ENCODE measurements at places on chromosomes 4 and X.

DNA sequence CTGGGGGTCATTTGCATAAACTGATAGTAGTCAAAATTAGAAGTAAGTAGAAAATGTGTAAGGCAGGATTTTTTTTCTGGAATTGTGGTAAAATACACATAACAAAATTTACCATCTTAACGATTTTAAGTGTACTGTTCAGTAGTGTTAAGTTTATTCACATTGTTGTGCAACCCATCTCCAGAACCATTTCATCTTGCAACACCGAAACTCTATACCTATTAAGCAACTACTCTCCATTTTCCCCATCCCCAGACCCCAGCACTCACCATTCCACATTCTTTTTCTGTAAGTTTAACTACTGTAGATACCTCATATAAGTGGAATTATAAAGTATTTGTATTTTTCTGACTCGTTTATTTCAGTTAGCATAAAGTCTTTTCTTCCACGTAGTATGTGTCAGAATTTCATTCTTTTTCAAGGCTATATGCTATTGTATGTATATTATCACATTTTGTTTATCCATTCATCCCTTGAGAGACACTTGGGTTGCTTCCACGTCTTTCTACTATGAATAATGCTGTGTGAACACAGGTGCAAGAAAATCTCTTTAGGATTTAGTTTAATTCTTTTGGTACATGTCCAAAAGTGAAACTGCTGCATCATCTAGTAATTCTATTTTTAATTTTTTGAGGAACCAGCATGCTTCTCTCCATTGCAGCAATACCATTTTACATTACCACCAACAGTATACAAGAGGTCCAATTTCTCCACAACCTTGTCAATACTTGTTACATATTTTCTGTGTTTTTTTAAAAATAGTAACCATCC, 39.1 kb upstream of the NSUN7 start:
- no peaks in the 10 kb centered on the region for H3K27me3 ChIP-seq
- no peak overlapping the region for H3K27ac ChIP-seq
- H3K4me3 ChIP-seq = no peak overlapping the region
- H3K4me1 ChIP-seq = no peaks in the 10 kb centered on the region

DNA sequence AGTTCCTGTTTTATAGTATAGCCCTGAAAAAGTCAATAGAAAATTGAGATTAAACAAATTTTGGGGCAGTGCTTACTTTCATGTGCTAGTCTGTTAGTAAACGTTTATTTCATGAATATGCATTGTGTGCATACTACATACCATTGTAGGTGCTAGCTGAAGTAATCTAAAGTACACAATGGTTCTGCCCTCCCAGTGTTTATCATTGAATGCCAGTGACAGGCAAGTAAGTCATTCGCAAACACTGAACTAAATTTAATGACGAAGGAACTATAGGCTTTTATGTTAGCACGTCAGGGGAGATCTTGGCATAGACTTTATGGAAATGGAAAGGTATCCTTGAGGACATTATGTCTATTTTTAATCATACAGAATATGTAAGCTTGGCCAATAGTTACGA, 426.9 kb upstream of the EPHA5 start:
- H3K36me3 ChIP-seq = no peaks in the 10 kb centered on the region
- H3K27ac ChIP-seq = no peak overlapping the region
- peaks cover 6% of the 10 kb centered on the region for H3K4me1 ChIP-seq
- peak overlapping the region; percentile 51 for H3K4me3 ChIP-seq
- no peak for DNase-seq

GRCh38 chrX:71510161-71510560, 22.7 kb upstream of the OGT start:
- H3K36me3 ChIP-seq = no peaks in the 10 kb centered on the region
- no peaks in the 10 kb centered on the region for H3K27me3 ChIP-seq
- no peak overlapping the region for H3K4me3 ChIP-seq
- DNase-seq = no peak
- H3K27ac ChIP-seq = no peak overlapping the region

DNA sequence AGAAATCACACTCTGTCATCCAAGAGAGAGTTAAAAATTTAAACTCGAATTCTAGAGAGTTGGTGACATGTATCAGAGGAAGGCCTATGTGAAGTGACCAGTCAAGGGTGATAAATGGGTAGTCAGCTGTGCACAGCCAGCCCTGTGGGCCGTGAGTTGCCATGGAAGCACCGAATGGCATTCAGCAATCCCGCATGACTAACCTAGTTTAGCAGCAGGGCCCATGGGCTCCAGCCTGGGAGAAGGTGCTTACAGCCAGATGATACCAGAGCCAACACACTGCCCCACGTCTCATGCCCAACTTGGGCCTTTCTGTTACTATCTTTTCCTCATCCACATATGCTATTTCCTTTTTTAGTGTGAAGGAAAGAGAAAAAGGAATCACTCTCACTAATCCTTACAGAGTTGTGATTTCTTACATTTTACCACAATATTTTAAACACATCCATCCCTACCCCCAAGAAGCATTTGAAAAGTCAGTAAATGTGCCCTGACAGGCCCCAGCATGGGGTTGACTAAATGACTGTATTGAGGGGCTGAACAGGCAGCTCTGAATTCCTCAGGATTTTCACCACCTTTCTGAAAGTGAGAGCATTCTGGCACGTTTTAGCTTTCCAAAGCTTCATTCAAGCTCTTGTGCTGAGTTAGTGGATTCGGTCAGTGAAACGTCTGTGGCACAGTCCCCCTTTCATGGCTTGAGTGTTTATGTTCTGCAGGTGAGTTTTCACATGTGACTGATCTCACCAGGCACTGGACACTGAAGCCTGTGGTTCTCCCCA, 104.2 kb downstream of the AFF1 start:
- H3K27ac ChIP-seq = peak overlapping the region; percentile 98
- H3K4me1 ChIP-seq = peaks cover 39% of the 10 kb centered on the region
- H3K4me3 ChIP-seq = peak overlapping the region; percentile 32
- DNase-seq = peak; percentile 86
- H3K36me3 ChIP-seq = no peaks in the 10 kb centered on the region

DNA sequence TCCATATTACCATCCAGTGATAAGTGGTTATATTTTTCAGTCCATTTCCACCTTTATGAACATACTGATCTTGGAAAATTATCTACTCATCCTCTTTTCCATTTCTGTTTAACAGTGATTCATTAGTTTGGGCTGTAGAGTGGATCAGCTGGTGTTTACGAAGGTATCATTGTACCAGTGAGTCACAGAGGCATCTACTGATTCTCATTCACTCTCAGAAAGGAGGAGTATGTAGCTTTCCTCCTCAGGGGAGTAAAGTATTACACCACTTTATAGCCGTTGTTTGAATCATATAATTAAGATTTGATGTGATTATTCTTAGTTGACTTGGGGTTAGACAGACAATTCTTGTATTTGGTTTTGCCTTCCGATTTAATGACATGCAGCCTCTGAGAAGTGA, 74.7 kb downstream of the GALNT7 start:
- no peaks in the 10 kb centered on the region for H3K36me3 ChIP-seq
- H3K27me3 ChIP-seq = no peaks in the 10 kb centered on the region
- H3K4me1 ChIP-seq = peaks cover 11% of the 10 kb centered on the region
- no peak overlapping the region for H3K4me3 ChIP-seq
- H3K27ac ChIP-seq = no peak overlapping the region

GRCh38 chr4:55103224-55103623, 22.2 kb downstream of the KDR start:
- H3K4me3 ChIP-seq = no peak overlapping the region
- DNase-seq = no peak
- H3K27ac ChIP-seq = no peak overlapping the region
- H3K27me3 ChIP-seq = no peaks in the 10 kb centered on the region
- H3K36me3 ChIP-seq = peaks cover 14% of the 10 kb centered on the region
- H3K4me1 ChIP-seq = no peaks in the 10 kb centered on the region

- no peak overlapping the region for H3K27ac ChIP-seq
- H3K36me3 ChIP-seq = peaks cover 22% of the 10 kb centered on the region
- H3K27me3 ChIP-seq = no peaks in the 10 kb centered on the region
- H3K4me3 ChIP-seq = peak overlapping the region; percentile 97
- DNase-seq = peak; percentile 89
These were observed 114.0 kb downstream of the PCDH10 start for GRCh38 chr4:133263104-133263503.

GRCh38 chrX:19990151-19990555, 708 bp downstream of the BCLAF3 start:
- H3K27ac ChIP-seq = no peak overlapping the region
- DNase-seq = no peak
- no peaks in the 10 kb centered on the region for H3K36me3 ChIP-seq
- peak overlapping the region; percentile 85 for H3K4me3 ChIP-seq
- no peaks in the 10 kb centered on the region for H3K4me1 ChIP-seq
- H3K27me3 ChIP-seq = no peaks in the 10 kb centered on the region

- H3K36me3 ChIP-seq = no peaks in the 10 kb centered on the region
- DNase-seq = no peak
- no peaks in the 10 kb centered on the region for H3K4me1 ChIP-seq
- no peak overlapping the region for H3K4me3 ChIP-seq
These were observed 52.3 kb upstream of the ENPP6 start for GRCh38 chr4:184269879-184270430.

DNA sequence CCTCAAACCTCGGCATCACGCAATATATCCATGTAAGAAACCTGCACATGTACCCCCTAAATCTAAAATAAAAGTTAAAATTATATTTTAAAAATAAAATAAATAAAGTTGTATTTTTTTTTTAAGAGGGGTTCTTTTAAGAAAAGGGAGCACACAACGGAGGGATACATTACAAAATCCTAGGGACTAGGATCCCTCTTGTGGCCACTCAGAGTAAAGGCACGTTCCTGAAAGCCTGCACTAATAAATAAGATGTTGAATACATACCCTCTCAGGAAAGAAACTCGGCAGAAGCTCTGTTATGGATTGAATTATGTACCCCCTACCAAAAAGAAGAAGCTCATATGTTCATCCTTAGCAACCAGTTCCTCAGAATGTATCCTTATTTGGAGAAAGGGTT, 50.9 kb upstream of the PRDX4 start:
- no peaks in the 10 kb centered on the region for H3K27me3 ChIP-seq
- H3K4me3 ChIP-seq = no peak overlapping the region
- no peak for DNase-seq
- no peak overlapping the region for H3K27ac ChIP-seq
- H3K36me3 ChIP-seq = no peaks in the 10 kb centered on the region

DNA sequence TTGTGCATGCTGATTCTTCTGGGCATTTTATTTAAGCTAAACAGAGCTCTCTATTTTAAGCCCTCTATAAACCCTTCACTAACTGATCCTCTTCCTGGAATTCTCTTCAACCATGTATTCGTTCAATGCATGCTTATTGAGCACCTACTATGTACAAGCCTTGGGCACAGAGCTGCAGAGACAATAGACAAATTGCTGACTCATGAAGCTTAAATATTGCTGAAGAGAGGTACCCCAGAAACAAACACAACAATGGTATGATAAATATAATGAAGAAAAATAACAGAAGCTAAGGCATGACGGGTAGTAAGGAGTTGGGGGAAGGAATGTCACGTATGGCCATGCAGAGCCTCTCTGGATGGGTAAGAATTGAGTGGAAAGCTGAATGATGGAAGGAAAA, 222.2 kb downstream of the PPARGC1A start:
- peaks cover 51% of the 10 kb centered on the region for H3K27me3 ChIP-seq
- no peak for DNase-seq
- H3K36me3 ChIP-seq = no peaks in the 10 kb centered on the region
- H3K27ac ChIP-seq = no peak overlapping the region
- H3K4me3 ChIP-seq = no peak overlapping the region

DNA sequence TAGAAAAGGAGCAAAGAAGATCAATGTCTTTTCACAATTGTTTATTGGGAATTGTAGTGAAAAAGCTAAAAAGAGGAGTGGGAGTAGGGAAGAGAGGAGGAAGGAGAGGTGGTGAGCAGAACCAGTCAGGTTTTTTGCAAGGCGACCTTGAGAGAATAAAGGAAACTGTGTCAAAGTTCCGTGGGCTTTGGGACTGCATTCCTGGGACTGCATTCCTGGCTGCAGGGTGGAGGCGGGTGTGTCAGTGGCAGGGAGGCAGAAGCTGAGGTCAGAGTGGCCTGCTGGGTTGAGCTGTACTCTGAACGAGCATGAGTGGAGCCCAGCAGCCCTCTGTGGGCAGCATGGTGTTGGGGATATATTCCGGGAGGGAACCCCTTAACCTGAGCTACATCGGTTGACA, 66.8 kb upstream of the UCP1 start:
- no peak overlapping the region for H3K4me3 ChIP-seq
- H3K27ac ChIP-seq = no peak overlapping the region

- H3K4me3 ChIP-seq = peak overlapping the region; percentile 59
- peaks cover 9% of the 10 kb centered on the region for H3K4me1 ChIP-seq
- H3K27ac ChIP-seq = no peak overlapping the region
- no peaks in the 10 kb centered on the region for H3K36me3 ChIP-seq
- H3K27me3 ChIP-seq = no peaks in the 10 kb centered on the region
These were observed 307.4 kb downstream of the RAB28 start for GRCh38 chr4:13176741-13177142.

DNA sequence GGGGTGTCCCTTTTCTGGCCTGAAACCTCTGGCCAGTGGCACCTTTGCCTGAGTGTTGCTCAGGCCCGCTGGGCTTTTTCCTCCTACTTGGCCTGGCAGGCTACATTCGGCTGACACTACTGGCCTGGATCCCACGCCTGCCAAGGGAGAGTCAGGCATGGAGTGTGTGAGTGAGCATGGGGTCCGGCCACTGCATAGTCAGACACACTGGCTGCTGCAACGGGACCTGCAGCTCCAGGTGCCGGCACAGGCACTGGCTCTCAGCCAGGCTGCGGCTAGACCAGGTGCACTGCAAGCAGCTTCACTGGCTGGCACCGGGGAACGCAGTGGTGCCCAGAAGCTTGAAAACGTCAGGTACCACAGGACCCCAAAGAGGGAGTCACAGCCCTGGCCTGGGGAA, 434.9 kb downstream of the ARHGAP24 start:
- no peaks in the 10 kb centered on the region for H3K27me3 ChIP-seq
- peaks cover 4% of the 10 kb centered on the region for H3K4me1 ChIP-seq
- no peak for DNase-seq
- no peaks in the 10 kb centered on the region for H3K36me3 ChIP-seq
- no peak overlapping the region for H3K27ac ChIP-seq

DNA sequence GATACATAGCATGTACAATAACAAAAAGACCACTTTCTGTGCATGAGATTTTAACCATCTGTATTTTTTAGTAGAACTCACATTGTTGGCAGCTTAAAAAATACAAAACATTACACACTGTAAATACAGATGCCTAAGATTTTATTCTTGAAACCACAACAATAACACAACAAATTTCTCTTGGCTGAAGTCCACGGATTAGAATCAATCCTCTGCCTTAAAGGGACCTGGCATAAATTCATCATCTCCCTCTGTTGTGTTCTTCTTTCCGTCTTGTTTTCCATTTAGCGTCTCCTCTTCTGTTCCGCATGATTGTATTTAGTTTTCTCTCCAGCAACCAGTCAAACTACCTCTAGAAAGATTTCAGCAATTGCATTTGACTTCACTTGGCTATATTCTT, 231.0 kb downstream of the SPOCK3 start:
- H3K36me3 ChIP-seq = no peaks in the 10 kb centered on the region
- DNase-seq = no peak
- peaks cover 6% of the 10 kb centered on the region for H3K27me3 ChIP-seq
- H3K4me1 ChIP-seq = no peaks in the 10 kb centered on the region
